ENCODE measurements at places on chromosomes 2 and 18.
A peak's percentile ranks its signal among the peaks of the same experiment; 100 is the strongest.

DNA sequence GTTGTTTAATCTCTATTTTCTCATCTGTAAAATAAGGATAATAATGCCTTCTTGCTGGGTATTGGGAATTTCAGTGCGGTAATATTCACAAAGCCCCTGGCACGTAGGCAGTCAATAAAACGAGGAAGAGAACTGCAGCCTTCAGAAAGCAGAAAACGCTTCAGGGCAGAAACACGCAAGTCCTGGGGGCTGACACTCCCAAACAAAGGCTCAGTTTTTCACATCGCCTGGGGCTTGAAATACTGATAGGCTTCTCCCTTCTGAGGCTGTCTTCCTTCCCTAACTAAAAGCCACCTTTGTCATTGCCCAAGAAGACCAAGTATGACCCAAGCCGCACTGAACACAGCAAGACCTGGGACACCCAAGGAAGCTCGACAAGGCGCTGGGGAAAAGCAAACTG lies 32.4 kb downstream of the TMEM177 start:
- DNase-seq = no peak

DNA sequence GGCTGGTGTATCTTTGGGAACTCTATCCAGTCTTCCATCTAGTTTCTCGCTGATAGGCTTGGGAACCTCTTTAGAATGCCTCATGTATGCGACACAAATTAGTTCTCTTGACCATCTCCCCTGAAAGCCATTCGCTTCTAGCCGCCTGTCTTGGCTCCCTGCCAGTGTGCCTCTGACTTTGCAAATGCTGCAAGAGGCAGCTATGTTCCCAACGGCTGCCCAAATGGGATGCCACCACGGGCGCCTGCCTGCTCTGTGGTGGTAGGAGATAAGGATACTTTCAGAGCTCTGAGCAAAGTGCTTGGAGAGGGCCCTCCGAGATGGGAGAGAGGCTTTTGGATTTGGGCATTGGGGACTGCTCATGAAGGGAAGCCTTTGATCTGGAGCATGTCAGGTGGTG lies 77.7 kb upstream of the IGFBP5 start:
- no peak for DNase-seq

DNA sequence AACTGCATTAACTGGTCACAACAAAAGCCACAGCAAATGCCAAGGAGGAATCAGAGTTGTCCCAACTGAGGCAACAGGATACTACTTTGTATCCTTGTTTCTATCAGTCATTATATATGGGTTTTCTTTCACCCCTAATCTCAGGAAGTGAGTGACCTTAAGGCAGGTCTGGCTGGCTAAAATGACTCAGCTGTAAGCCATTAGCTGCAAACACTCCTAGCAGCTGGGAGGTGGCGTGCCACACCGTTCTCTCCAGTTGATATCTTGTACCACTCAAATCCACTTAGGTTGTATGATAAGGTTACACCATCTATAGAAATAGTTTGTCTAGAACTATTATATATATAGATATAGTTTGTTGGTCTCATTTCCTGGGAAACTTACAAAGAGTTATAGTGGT lies 171.1 kb upstream of the MC4R start:
- no peak for DNase-seq

DNA sequence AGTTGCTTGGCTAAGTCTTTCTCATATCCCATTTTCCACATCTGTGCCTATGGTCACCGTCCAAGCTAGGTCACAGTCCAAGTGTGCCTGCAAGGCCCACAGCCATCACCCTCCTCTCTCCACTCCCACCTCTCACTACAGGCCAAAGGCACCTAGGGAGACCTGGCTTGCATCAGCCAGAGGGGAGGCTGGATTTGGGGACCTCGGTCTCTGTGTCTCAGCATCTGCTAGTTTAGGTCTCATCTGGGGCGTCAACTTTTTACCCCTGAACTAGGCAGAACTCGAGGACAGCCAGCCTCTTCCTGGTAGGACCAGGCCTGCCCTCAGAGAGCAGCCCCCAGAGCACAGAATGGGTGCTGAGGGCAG lies 217.1 kb downstream of the DYSF start:
- no peak for DNase-seq

DNA sequence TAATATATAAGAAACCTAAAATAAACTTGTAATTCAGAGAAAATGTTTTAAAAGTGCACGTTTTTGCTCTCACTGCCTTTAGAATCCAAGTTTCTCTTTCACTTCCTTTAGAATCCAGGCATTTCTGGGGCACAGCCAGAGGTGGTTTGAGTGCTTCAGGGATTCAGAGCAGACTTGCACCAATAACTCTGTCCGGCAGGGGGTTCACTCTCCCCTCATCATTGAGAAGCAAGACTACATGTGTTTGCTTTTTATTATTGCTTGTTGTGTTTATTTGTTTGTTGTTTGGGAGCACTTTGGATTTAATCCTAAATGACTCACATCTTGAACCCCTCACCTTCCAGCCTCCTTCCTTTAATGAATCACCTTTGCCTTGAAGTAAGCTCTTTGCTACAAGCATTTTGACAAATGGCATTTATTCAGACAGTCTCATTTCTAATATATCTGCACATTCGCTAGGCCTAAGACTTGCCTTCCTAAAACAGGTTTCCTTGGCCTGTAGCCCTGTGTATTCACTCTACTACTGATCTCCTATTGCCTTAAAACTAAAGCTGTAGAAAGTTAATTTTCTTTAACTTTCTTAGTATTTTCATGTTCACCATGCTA lies 233.5 kb upstream of the ATP5MC3 start:
- no peak for DNase-seq

DNA sequence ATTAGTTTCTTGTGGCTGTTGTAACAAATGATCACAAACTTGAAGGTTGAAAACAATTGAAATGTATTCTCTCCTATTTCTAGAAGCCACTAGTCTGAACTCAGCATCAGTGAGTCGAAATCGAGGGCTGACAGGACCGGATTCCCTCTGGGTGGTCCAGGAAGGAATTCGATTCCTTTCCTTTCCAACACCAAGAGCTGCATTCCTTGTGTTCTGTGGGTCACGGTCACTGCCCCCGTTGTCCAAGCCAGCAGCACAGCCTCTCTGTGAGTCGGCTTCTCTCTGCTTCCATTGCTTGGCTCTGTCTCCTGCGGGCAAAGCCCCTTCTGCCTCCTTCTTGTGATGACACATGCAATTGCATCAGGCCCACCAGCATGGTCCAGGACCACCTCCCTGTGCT lies 67.3 kb downstream of the SMIM21 start:
- no peak for DNase-seq

- peak; percentile 63 for DNase-seq
These were observed 10.0 kb downstream of the CAPN10 start for GRCh38 chr2:240596491-240596931.

DNA sequence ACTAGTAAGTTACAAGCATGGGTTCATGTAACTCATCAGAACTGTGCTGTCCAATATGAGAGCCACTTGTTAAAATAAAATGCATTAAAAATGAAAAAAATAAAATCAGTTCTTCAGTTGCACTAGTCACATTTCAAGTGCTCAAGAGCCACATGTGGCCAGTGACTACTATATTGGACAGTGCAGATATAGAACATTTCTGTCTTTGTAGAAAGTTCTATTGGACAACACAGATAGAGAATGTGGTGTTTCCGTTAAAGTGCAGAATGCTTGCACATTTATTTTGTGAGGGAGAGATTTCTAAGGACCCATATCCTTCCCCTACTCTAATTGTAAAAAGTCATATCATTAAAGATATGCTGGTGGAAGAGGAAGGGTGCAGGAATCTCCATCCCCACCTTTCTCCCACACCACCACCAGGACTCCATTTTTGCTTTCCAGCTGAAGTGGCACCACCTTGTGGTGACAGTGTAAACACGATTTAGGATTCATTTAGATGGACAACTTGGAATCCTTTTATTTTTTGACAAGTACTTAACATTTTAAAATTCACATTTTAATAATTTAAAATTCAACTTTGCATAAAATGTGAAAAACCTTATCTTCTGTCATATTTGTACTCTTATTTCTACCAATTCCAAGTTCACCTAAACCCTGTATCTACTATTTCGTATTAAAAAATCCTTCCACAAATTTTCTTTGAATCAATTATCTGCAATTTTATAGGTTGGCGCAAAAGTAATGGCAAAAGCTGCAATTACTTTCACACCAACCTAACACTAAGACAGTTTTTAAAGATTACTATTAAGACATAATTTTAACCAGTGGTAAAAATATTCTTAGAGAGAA lies 9.4 kb upstream of the CD302 start:
- no peak for DNase-seq

DNA sequence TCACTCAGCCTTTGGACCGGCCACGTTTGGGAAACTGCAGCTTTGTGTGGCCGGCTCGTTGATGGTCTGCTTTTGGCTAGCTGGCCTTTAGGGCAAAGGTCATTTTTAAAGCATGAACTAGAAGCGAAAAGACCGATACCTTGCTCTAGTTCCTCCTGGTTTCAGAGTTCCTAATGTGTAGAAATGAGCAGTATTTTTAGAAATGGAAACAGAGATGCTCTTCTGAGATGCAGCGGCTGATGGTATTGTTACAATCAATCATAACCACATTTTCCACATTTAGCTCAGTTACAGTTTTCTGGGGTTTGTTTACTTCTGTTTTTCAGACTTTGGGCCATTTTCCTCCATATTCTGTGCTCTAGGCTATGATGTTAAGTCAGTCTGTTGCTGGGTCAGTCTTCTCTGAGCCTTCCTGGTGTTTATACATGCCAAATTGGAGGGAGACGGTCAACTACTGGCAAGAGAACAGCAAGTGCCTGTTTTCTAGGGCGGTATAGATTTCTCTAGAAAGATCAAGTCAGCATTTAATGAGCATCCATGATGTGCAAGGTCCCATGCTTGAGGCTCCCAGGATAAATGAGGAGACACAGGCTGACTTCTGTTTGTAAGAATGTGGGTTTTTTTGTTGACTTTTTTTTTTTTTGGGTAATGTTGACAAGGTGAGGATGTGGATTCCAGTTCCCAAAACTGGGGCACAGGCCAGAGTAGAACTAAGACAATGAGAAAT lies 28.0 kb downstream of the RNF144A start:
- DNase-seq = no peak

GRCh38 chr2:168254158-168254935 lies 7.0 kb upstream of the STK39 start:
- DNase-seq = no peak

GRCh38 chr2:169819106-169819505 lies 5.6 kb downstream of the METTL5 start:
- DNase-seq = no peak

DNA sequence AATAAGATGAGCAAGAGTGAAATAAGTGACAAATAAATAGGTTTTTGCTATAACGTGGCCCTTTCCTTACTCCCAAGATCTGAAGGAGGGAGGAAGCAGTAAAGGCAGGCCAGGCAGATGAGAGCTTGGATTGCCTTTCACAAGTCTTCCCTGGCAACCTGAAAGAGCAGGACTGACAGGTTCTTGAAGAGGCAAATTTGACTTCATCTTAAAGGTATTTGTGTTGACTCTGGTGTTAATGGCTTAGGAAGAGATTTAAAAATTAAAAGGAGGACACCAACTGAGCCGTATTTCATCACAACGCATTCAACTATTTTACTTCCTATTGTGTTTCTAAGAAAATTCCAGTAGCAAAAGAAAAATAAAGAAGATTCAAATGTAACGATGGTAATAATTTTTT lies 3.2 kb downstream of the STRN start:
- DNase-seq = no peak

- DNase-seq = no peak
These were observed 75.1 kb downstream of the POLE4 start for GRCh38 chr2:75033516-75033915.

DNA sequence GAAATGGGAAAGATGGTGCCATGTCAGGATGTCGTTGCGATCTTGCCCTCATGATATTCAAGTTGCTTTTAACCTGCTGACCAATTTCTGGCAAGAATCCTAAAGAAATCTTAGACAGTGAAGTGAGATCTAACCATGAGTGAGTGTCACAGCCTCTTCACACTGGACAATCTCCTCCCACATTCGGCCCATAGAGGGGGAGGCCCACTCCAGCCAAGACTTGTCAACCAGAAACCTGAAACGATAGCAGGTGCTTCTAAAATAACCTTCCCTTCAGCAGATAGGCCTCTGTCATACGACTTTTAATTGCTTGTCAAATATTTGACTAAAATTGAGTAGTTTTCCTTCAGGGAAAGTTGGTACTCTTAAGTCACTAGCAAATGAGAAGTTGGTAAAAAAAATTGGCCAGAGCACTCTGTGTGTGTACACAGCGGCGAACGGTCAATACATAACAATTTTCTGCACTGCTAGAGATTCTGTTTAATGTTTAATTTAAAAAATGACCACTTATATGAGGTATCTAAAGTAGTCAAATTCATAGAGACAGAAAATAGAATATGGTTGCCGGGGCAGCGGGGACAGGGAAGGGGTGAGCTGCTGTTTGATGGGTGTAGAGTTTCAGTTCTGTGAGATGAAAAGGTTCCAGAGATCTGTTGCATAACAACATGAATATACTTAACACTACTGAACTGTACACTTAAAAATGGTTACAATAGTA lies 110.2 kb downstream of the VAPA start:
- no peak for DNase-seq

GRCh38 chr2:70360661-70361270 lies 58.9 kb upstream of the FAM136A start:
- DNase-seq = no peak

- DNase-seq = no peak
These were observed 345.3 kb downstream of the TSN start for GRCh38 chr2:122100756-122101155.

- no peak for DNase-seq
These were observed 396 bp downstream of the CNOT9 start for GRCh38 chr2:218569038-218569431.

Measured in dorsolateral prefrontal cortex (tissue), 122 donors.